ENCODE measurements at places on chromosomes 13 and 19.

GRCh38 chr13:28755546-28755870 is 36.7 kb upstream of the SLC46A3 start:
- no peak for DNase-seq

- DNase-seq = no peak
These were observed 151.0 kb upstream of the TMTC4 start for GRCh38 chr13:100825557-100825956.

GRCh38 chr13:84917252-84917878 is 881.9 kb downstream of the SLITRK6 start:
- DNase-seq = no peak

- DNase-seq = no peak
These were observed 1204.5 kb upstream of the SLC10A2 start for GRCh38 chr13:104270731-104271130.

DNA sequence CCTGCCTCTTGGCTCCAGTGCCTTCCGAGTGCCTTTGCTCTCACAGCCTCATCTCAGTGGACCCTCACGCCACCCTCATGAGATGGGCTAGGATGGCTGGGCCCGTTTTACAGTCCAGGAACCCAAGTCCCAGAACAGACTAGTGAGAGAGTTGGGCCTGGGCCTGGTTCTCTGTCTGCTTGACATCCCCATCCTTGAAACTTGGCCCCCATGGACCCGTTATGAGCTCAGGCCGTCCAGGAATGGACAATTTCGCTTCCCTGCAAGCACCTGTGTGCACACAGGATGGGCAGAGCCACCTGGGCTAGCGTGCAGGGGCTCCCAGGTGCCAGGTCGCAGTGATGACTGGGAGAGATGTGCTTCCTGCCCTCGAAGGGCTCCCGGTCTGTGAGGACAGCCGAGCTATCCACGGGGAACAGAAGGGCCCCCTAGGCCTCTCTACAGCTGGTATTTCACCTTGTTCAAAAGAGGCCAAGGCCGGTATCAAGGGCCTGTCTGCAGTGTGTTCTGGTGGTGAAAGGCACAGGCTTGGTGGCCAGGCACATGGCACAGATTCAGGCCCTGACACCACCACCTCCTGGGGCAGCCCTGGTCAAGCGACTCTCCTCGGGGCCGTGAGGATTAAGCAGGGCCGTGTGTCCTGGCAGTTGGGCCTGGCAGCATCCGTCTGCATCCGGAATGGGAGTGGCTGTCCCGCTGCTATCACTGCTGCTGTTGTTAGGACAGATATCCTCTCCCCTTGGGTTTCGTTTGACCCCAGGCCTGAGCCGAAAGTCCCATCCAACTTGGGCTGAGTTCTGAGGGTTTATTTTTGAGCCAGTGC is 38.9 kb downstream of the CAPN12 start:
- DNase-seq = no peak

DNA sequence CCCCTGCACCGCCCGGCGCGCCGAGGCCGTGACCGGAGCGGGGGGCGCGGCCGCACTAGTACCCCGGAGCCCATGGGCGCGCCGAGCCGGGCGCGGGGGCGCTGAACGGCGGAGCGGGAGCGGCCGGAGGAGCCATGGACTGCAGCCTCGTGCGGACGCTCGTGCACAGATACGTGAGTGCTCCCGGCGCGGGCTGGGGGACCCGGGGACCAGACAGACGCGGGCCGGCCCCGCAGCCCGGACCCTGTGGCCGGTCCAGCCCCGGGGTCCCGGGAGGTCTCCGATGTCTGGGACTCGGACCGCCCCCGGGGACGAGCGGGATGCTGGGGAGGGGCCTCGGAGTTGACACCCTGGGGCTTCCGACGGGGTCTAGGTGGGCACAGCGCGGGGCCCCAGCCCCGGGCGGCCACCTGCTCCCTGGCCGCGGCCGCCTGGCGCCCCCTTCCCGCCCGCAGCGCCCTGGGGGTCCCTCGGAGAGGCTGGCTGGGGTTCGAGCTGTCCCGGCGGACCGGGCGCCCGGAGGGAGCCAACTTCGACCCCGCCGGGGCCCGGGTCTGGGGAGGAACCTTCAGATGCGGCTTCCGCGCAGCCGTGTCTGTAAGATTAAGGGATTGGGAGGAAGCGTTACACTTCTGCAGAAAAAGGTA is 568 bp downstream of the ATP11A start:
- DNase-seq = no peak

DNA sequence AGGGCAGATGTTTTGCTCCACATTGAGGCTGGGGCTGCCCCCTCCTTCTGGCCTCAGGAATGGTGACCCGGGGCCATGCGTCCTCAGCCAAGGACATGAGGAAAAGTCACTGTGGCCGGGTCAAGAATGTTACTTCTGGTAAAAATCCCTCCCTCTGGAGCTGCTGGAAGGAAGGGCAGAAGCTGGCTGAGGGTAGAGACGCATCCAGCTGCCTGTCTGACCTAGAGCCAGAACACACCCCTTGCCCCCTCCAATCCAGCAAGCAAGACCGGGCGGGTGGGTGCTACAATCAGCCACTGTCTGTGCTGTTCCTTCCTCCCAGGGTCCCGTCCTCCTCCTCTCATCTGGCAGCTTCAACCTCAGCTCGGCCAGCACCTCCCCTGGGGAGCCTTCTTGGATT is 59.0 kb downstream of the PTPRS start:
- no peak for DNase-seq

GRCh38 chr13:43294412-43294811 is 271.0 kb downstream of the DNAJC15 start:
- DNase-seq = no peak

DNA sequence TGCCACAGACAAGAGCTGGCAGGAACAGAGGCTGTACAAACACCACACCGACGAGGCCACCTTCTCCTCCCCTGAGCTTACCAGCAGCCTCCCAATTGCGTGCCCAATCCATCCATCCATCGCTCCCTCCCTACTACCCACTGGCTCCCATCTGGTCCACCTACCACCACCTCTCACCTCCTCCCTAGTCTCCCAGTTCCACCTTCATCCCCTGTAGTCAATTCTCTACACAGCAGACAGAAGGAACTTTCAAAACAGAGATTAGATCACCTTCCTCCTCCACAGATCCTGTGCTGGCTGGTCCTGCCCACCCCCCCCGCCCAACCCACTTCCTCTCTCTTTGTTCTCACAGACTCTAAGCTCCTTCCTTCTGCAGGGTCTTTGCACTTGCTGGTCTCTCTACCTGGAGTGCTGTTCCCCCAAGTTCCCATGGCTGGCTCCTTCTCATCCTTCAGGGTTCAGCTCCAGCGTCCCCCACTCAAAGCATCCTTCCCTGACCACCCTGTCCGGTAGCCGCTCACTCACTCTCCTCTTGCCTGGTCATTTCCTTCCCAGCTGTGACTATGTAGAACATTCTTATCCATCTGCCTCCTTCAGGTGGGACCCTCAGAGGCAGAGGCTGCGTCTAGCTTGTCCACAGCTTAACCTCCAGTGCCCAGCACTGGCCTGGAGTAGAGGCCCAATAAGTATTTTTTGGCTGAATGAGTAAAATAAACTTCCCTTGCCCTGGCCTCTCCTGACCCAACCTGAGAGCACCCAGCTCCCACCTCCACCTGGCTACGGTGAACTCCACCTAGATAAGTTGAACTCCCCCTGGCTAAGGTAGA is 23.0 kb downstream of the PIN1 start:
- DNase-seq = no peak

GRCh38 chr13:21075379-21076249 is 14.2 kb upstream of the LATS2 start:
- no peak for DNase-seq

GRCh38 chr19:10921199-10921909 is 7.1 kb downstream of the YIPF2 start:
- no peak for DNase-seq

Data from stimulated activated CD4-positive, alpha-beta T cell treated with anti-CD3 and anti-CD28 coated beads, TNF-alpha, amount 100 ng/mL, for 48 hours (primary cell).